Activated CD4-positive, CD25-positive, alpha-beta regulatory T cell treated with anti-CD3 and anti-CD28 coated beads, Interleukin-2, amount 50 U/mL, for 72 hours (primary cell): ENCODE measurements at places on chromosomes 2 and 18.

DNA sequence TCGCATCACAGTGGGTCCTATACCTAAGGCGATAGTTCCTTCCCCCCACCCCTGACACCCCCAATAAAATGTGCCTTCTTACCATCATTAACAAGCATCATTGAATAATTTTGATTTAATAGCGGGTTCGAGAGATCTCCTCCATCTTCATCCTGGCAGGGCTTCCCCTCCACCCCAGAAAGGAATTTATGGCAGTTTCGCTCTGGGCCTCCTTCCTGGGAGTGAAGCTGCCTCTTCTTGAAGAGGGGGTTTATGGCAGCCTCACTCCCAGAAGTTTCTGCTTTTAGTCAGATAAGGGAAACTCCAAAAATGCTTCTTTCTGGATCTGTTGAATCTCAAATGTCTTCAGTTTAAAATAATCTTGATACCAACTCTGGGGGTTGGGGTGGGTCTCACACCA lies 45.7 kb downstream of the RRM2 start:
- DNase-seq, result no peak

DNA sequence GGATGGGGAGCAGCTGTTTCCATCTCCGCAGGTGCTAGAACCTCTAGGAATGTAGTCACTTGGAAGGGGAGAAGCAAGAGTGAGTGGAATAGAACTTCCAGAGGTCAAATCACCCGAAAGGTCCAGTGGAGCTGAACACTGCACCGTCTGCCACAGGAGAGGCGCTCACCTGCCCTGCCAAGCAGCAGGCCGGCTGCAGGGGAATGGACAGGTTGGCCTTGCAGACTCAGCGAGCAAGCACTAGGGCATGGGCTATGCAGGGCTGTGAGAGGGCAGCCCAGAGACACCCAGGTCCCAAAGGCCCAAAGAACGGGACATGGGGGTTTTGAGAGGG lies 214.2 kb downstream of the TNS1 start:
- no peak for DNase-seq

- no peak for DNase-seq
These were observed 165.5 kb downstream of the GLI2 start for GRCh38 chr2:120901201-120901600.

- DNase-seq, result no peak
These were observed 768 bp downstream of the DSC1 start for GRCh38 chr18:31161757-31162418.
